ENCODE measurements at places on chromosomes 4 and X. TPM values are rescaled to one million over a fixed set of nuclear protein-coding genes. Genes with fewer than 3 reads are reported as not detected.

- no peak for DNase-seq
Measured at GRCh38 chr4:33923469-33923868, 2320.8 kb downstream of the ARAP2 start.

DNA sequence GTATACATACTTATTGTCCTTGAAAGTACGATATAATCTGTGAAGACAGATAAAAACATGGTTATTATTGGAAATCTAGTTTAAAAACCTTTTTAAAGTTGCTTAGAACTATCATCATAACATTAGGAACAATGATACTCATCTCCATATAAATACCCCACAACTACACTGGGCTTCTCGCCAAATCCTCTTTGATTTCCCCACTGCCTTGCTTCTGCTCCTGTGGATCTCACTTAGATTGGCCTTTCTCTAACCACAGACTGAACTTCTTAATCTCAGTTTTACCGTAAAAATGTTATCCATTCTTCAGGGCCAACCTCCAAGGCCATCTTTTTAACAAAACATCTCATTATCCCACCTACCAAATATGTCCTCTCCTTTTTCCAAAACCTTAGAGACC is 77.6 kb downstream of the PRKG2 start:
- peak; percentile 44 for DNase-seq

GRCh38 chr4:96039803-96040436 is 200.0 kb downstream of the PDHA2 start:
- no peak for DNase-seq

GRCh38 chr4:140704964-140705363 is 51.2 kb downstream of the TBC1D9 start:
- no peak for DNase-seq

DNA sequence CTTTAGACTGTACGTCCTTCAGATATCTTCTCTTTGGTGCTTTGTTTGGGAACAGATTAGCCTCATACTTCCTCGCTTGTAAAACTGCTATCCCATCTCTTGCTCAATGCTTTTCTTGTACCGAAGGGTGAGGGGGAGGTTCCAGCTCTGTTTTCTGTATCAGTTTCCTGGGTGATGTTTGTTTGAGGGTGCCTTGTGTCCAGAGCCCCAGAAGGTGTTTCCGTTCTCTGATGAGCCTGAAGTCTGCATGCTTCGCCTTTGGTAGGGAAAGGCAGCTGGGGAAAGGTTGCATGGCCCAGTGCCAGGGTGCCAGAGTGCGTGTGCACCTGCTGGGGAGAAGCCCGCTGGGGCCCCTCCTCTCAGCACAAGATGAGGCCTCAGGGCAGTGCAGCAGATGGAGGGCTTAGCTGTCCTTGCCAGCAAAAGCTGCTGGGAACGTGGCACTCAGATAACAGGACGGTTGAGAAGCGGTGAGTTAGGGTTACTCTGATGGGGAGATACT is 73.7 kb downstream of the TBL1X start:
- DNase-seq: no peak

The BRS3 gene
- not detected for total RNA-seq

DNA sequence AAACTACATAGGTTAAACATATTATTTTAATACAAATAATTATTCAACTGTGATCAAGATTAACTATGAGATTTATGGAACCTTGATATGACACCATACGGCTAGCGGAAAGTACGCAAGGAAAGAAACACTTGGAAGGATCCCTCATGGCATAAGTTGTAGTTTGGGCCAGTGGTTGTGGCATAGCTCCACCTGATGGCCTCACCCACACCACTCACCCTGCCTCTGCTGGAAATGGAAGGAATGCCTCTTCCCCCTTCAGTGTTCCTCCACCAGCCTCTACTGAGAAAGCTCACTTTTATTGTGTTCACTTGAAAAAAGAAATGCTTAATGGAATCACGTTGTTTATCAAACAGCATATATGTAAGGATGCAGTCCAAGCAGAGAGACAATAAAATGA is 86.4 kb downstream of the BMP15 start:
- DNase-seq: no peak

The NDUFA1 gene
- 65.4 TPM for total RNA-seq

The GYG2 gene
- 12.0 TPM for total RNA-seq

DNA sequence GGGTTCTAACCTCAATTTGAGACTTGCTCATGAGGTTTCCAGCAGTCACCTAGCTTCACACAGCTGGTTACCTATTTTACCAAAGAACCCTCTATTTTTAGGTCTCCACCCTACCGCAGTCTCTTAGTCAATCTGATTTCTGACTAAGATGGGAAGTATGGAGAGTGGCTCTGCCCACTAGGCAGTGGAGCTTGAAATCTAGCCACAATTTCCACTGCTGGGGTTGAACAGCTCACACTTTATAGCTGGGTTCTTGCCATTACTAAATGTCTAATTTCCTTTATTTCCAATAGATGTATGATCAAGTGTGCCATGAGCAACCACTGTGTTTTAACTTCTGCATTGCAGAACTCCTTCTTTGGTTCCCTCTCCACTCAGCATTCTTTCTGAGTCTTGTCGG is 43.1 kb downstream of the GASK1B start:
- peak; percentile 44 for DNase-seq

DNA sequence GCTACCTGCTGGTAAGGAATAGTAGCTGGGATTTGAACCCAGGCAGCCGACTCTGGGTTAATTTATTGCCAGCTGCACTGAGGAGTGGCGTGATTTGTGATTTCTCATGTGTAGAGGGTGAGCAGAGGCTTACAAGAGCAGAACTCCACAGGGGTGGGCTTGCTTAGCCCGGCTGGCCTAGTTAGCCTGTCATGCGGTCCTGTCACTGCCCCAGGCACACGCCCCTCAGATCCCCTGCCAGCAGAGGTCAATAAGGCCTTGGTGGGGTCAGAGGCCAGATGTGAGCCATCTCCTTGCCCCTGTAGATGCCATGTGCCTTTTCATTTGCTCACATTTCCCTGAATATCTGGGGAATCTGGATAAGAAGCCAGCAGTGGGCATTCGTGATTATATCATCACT is 13.4 kb downstream of the NSDHL start:
- no peak for DNase-seq
